ENCODE measurements at places on chromosomes 5 and 9.

DNA sequence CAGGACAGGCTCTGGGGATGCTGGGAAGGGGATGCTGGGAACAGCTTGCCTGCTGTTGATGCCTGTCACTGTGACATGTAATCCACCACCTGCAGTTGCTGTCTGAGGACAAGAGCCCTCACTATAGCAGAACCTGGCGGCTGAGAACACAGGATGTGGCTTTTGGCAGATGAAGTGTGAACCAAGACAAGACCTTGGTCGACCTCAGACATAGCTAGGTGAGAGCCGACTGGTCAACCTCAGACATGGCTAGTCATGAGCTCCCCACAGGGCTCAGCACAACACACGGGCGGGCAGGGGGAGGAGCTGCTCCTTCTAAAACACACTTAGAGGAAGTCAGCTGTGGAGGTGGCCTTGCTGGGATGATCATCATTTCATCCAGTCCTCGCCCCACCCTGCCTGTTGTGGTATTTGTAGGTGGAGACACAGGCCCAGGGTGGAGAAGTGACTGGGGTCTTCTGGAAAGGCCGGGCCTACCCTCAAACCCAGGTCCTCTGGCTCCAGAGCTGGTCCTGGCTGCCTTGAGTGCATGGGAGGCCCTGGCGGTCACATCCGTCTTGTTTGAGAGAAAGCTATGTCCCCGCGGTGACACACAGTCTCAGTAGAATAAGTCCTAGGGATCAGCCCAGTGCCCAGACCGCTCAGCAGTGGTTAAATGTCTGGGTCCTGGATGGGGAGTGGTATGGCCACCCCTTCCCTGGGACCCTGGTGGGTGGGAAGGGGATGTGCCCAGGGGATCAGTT is 6.1 kb downstream of the SUSD3 start:
- no peak for DNase-seq

DNA sequence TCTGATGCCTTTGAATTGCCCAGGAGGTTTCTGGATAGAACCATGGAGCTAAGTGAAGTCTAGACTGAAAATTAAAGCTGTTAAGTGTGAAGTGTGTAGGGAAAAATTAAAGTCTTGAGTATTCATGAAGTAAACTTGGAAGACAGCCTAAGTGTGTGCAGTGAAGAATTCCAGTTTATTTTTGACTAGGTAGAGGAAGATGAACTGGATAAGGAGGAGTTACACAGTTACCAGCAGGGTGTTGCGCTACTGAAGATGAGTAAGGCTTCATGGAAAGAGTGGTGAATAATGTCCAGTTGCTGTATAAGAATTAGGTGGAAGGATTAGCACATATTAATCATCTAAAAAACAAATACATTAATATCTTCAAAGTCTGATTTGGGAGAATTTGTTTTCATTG is 5.7 kb upstream of the CHD1 start:
- DNase-seq = no peak

DNA sequence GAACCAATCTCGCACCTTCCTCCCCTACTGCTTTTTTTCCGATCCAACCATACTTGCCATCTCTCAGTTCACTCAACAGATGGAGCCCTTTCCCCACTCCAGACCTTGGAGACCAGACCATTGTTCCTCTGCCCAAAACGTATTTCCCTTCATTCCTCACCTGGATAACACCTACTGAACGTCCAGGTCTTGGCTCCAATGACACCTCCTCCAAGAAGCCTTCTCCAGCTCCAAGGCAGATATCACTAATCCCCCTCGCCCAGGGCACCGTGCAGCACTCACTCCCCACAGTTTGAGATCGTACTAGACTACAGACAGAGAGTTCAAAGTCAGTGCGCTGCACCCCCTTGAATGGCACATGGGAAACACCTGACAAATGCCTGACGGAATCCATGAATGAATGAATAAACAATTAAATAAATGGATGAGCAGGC is 47.1 kb upstream of the AKNA start:
- peak; percentile 20 for DNase-seq

DNA sequence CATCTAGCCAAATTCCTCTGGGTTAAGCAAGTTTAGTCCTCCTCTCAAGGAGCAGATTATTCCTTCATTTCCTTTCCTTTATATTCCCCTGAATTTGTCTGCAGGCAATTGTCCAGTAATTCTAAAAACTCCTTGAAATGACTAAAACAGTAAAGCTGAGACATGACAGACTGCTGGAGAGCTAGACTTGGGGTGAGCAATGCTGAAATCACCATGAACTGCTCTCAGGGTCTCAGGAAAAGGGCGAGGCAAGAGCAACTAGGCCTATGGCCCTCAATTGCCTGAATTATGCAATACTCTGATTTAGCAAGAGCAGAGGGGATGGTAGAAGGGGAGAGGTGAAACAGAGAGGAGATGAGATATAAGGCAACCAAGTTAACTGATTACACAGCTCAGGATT is 172.9 kb upstream of the NREP start:
- no peak for DNase-seq

GRCh38 chr5:90174236-90174635 is 235.3 kb downstream of the CETN3 start:
- DNase-seq = no peak

- DNase-seq = no peak
Observed at GRCh38 chr5:33981408-33982162, 2.9 kb downstream of the SLC45A2 start.

GRCh38 chr9:16082796-16083195 is 530.0 kb downstream of the CCDC171 start:
- DNase-seq = no peak

- no peak for DNase-seq
Observed at GRCh38 chr5:145915970-145916638, 20.3 kb upstream of the SH3RF2 start.

GRCh38 chr9:2934883-2935282 is 91.0 kb upstream of the PUM3 start:
- no peak for DNase-seq

DNA sequence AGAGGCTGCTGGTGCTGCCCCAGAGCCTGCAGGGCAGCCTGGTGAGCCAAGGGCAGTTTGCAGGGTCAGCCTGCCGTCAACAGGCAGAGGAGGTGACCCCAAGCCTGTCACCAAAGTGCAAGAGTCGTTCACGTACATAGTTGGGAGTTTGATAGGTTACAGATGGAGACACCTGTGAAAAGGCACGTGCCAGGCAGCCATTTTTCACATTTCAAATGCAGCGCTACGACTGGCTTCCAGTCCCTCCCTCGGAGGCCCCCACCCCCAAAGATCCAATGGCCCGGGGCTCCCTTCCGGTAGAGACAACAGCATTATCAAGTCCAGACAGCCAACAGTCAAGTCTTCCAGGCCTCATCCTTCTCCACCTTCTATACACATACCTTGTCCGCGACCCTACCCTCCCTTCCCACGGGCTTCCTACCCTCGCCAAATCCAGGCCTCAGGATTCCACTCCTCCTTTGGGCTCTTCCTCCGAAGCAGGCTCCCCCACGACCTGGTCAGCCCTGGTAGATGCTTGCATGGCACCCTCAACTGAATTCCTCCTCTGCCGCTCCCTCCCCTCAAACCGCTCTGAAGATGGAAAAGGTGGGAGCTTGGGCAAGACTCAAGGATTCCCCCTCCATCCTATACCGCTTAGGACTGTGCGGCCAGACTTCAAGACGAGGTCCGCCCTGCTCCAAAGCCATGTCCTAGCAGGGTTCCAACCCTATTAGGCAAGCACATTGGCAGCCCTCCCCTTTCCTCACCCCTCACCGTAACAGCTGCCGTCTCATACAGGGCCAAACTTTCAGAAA is 13.2 kb downstream of the HNRNPH1 start:
- DNase-seq = no peak

- DNase-seq = peak; percentile 58
Observed at GRCh38 chr5:168076561-168076991, 214.9 kb upstream of the WWC1 start.

DNA sequence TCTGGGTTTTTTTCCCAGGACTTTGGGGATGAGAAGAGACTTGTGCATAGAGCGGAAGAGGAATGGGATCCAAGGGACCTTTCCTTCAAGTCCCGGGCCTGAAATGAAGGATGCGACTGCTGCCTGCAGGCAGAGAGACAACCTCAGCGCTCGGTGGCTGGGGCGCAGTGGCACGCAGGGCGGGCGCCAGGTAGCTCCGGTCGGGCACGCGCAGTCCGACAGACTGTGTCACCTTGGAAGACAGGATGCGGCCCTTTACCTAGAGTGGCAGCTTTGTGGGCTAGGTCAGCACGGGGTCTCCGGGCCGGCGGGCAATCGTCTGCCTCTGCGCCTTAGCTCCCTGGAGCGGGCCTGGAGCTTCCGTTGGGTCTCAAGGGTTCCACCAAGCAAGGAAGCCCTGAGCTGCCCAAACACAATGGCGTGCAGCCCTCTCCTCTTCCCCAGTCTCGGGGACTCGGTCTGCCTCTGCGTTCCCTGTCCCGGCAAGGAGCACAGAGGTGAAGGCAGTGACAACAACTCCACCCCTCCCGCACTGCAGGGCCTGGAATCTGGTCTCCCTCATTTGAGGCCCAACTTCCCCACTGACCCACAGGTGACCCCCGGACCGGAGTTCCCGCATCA is 6.0 kb downstream of the BARX1 start:
- DNase-seq = peak; percentile 31

- DNase-seq = peak; percentile 98
Observed at GRCh38 chr5:41903892-41904799, at the start of gene RIMOC1. RIMOC1 (plus strand) TSS chr5:41904344; CDS start chr5:41904368, 24 bp downstream.

GRCh38 chr5:150801117-150801927 is 22.8 kb downstream of the SMIM3 start:
- DNase-seq = no peak

GRCh38 chr5:27242258-27242626 is 203.9 kb upstream of the CDH9 start:
- DNase-seq = no peak

GRCh38 chr9:32472344-32472743 is 53.7 kb downstream of the RIGI start:
- DNase-seq = no peak

GRCh38 chr5:40224421-40224820 is 455.3 kb upstream of the PTGER4 start:
- DNase-seq = no peak

All from nephron progenitor cell (in vitro differentiated cells).